DND-41 (cell line): ENCODE measurements at places on chromosomes 13 and 19.

DNA sequence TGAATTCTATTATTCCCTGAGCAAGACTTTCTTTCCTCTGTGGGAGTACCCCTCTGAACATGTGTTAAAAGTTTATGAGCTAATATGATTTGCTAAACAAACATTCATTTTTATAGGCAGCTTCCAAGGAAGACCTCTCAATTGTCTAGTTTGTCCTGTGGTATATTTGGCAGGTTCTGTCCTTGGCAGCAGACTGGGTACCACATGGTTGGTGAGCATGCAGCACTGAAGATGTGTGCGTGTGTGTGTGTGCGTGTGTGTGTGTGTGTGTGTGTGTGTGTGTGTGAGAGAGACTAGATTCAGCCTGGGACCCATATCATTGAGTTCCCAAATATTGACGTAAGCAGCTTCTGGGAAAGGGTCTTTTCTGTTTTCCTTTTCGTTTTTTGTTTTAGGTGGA is 24.0 kb downstream of the FGF9 start:
- DNase-seq: no peak

DNA sequence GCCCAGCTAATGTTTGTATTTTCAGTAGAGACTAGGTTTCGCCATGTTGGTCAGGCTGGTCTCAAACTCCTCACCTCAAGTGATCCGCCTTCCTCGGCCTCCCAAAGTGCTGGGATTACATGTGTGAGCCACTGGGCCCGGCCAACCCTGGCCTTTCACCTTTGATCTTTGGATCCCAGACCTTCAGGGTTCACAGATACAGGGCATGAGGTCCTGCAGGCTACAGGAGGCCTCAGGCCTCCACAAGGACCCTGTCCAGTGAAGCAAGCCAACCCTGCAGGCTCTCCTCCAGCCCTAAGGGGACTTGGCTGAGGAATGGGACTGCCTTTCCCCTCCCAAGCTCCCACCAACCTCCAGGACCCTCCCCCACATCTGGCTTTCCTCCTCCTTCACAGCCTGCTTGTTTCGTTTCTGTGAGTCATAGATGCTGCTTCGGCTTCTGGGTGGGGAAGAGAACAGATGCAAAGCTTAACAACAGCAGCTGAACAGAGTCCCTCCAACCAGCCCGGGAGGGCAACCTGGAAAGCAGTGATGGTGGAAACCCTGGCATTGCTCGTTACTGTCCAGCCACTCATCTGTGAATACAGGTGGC is 11.8 kb downstream of the ARHGEF18 start:
- no peak for DNase-seq

GRCh38 chr13:107678075-107678689 is 537.2 kb downstream of the LIG4 start:
- DNase-seq: no peak

- DNase-seq: no peak
These were observed 46.1 kb upstream of the MAP3K10 start for GRCh38 chr19:40144947-40145748.
